Endothelial cell of umbilical vein (primary cell): ENCODE measurements at places on chromosomes 12 and 14. TPM values are rescaled to one million over a fixed set of nuclear protein-coding genes. Genes with fewer than 3 reads are reported as not detected.

The SLCO1B3 gene
- total RNA-seq, result not detected in 2 replicates

GRCh38 chr14:50340963-50341362 is 28.8 kb downstream of the DMAC2L start:
- no peak for DNase-seq
- H3K4me3 ChIP-seq, result no peak overlapping the region
- H3K36me3 ChIP-seq, result no peaks in the 10 kb centered on the region
- no peaks in the 10 kb centered on the region for H3K27me3 ChIP-seq
- peaks cover 20% of the 10 kb centered on the region for H3K4me1 ChIP-seq
- H3K27ac ChIP-seq, result no peak overlapping the region

GRCh38 chr12:15700595-15700994 is 88.6 kb downstream of the EPS8 start:
- no peaks in the 10 kb centered on the region for H3K36me3 ChIP-seq
- peak; percentile 93 for DNase-seq
- peak overlapping the region; percentile 90 for H3K27ac ChIP-seq
- no peak overlapping the region for H3K4me3 ChIP-seq

The BIN2 gene
- not detected in 2 replicates for total RNA-seq

- no peaks in the 10 kb centered on the region for H3K27me3 ChIP-seq
- no peak overlapping the region for H3K27ac ChIP-seq
- no peak for DNase-seq
- H3K4me1 ChIP-seq, result no peaks in the 10 kb centered on the region
- H3K36me3 ChIP-seq, result no peaks in the 10 kb centered on the region
Measured at GRCh38 chr12:4447151-4447550, 1.5 kb upstream of the FGF6 start.

DNA sequence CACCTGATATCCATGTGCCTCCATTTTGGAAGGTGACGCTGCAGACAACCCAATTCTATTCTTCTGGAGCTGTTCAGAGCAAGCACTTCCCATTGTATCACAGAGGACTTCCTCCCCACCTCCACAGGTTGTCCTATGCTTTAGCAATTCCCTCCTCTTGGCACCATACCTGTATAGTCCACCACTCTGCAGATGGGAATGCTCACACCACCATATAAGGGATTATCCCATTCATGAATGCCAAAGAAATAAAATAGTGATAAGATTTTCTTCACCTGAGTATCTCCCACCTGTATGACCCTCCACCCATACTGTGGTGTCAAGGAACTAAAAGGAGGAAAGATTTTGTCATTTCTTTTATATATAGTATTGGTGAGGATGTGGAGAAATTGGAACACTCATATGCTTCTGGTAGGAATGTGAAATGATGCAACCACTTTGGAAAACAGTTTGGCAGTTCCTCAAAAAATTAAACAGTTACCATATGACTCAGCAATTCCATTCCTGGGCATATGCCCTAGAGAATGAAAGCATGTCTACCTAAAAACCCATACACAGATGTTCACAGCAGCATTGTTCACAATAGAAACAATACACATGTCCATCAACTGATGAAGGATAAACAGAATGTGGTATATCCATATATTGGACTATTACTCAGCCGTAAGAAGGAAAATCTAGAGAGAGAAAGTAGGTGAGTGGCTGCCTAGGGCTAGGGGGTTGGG is 75.2 kb downstream of the FIGNL2 start:
- H3K27ac ChIP-seq, result no peak overlapping the region
- H3K4me1 ChIP-seq, result no peaks in the 10 kb centered on the region
- peaks cover 9% of the 10 kb centered on the region for H3K36me3 ChIP-seq

The NTF3 gene
- total RNA-seq, result not detected in 2 replicates

GRCh38 chr12:11734580-11735180 is 85.2 kb downstream of the ETV6 start:
- no peaks in the 10 kb centered on the region for H3K36me3 ChIP-seq
- peaks cover 29% of the 10 kb centered on the region for H3K4me1 ChIP-seq
- DNase-seq, result no peak
- H3K4me3 ChIP-seq, result no peak overlapping the region
- H3K27me3 ChIP-seq, result no peaks in the 10 kb centered on the region
- no peak overlapping the region for H3K27ac ChIP-seq
